ENCODE measurements at places on chromosomes 3 and 15.

- no peak for DNase-seq
Observed at GRCh38 chr15:69849232-69849610, 248.5 kb downstream of the TLE3 start.

DNA sequence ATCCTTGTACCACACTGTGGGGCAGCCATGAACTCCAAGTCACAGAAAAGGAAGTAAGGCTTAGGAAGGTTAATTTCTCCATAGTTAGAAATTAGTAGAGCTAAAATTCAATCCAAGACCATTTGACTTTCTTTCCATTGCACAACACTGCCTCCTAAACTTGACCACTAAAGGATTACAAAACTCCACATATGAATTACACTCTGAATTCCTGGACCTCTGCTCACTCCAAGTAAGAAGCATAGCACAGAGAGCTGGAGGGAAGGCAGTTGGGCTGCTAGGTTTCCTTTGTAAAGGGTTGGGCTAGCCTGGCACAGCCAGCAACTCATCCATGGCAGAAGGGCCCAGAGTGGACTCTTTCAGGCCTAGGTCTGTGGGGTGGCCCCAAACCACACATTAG lies 134.4 kb downstream of the MYLK start:
- peak; percentile 27 for DNase-seq

DNA sequence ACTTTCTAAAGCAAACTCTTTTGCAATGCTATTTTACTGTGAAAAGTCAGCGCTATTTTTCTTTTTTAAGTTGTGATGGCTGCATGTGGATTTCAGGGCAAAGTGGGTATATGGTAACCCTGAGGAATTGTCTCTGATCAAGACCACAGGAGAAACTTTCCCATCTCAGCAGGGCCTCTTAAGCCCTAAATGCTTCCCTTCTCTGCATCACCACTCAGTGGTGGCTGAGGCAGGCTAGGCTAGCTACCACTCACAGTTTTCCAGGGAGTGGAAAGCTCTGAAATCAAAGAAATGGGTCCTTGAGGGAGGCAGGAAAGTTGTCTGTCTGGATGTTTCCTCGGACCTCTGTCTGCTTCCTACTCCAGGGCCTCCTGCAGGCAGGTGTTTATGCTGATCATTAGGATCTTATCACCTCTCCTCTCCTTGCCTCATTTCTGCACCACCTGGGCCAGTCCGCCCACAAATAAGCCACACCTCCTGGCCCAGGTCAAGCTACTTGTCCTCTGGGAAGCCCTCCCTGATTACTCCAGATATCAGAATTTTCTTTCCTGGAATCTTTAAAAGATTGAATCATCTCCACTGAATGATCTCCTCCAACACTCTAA lies 37.0 kb downstream of the CEMIP start:
- DNase-seq: no peak

DNA sequence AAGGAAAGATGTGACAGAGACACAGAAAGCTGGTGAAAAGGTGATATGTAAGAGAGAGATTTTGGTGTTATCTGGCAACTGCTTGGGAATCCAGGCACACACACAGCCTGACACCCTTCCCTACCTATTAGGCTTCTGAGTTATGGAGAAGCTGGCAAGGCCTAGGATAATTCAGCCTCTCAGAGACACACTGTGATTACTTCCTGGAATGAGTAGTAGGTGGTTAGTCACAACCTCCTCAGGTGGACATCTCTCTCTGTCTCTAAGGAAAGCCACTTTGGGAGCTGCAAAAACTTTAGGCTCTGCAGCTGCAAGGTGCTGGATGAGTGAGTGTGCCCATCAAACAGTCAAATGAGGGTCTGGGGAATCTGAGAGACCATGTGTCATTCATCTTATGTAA lies 201.9 kb downstream of the PDCD6IP start:
- no peak for DNase-seq

- DNase-seq: no peak
Observed at GRCh38 chr3:27507515-27508266, 23.5 kb upstream of the SLC4A7 start.

GRCh38 chr3:72595927-72596610 lies 252.2 kb downstream of the SHQ1 start:
- DNase-seq: no peak

- DNase-seq: no peak
Observed at GRCh38 chr3:62604751-62605351, 231.5 kb upstream of the FEZF2 start.

GRCh38 chr3:64918989-64919388 lies 231.2 kb upstream of the ADAMTS9 start:
- DNase-seq: no peak

- DNase-seq: no peak
Observed at GRCh38 chr3:191355406-191355805, 25.1 kb upstream of the UTS2B start.

- DNase-seq: no peak
Observed at GRCh38 chr3:97121386-97121785, 307.0 kb downstream of the EPHA6 start.

DNA sequence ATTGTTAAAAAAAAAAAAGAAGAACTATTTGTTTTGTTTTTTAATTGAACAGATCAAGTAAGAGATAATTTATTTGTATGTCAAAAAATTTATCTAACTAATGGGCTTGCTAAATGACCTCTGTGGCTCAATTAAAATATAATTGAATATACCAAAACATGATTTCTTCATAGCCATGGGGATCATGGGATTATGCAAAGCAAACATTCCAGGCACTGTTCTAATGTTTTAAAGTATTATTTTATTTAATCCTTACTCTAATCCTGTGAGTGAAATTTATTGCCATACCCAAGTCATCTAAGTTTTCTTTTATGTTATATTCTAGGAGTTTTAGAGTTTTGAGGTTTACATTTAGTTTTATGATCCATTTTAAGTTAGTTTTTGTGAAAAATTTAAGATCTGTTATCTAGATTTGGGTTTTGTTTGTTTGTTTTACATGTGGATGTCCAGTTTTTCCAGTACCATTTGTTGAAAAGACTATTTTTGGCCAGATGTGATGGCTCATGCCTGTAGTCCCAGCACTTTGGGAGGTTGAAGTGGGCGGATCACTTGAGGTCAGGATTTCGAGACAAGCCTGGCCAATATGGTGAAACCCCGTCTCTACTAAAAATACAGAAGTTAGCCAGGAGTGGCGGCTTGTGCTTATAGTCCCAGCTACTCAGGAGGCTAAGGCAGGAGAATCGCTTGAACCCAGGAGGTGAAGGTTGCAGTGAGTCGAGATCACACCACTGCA lies 52.3 kb upstream of the CNOT10 start:
- DNase-seq: no peak

DNA sequence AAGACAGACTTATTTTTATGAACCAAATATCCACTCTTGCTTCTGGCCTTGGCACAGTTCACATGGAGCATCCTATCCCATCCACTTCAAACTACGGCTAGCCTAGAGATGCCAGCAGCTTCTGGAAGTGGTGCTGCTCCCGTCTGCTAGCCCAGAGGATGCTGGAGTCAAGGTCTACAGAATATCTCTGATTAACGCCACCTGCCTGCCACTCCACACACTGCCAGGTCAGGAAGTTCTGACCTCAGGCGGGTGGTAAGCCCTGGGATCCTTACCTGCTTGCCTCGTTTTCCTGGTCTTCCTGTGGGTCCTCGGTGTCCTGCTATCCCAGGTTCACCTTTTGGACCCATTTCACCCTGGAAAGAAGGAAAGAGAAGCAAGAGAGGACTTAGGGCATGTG lies 42.9 kb downstream of the EAF1 start:
- DNase-seq: no peak

DNA sequence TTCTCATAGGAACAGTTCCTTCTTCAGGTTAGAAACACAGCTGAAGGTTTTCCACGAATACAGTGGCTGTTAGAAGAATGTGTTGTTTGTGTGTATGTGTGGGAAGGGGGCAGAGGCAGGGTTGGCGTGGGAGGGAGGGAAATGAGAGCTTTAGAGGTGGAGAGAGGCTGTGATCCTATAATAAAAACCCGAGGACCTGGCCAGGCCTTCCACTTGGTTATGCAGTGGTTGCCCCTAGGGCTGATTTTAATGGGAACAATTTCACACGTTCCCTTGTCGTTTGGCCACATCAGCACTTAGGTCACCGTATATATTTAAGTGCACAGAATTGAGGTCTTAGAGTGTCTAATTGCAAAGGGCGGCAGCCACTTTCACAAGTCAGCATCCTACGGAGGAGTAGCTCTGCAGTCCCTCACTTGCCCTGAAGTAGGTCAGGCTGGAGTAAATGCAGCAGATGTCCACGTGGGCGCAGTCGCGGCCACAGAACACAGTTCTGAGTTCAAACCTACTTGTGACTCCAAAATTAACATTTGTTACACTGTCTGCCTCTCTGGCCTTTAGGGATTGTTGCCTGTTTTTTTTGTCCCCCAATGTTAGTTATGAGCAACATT lies 85.6 kb downstream of the PDCD6IP start:
- peak; percentile 20 for DNase-seq

- no peak for DNase-seq
Observed at GRCh38 chr15:68593828-68594532, 15.2 kb downstream of the CORO2B start.

- DNase-seq: no peak
Observed at GRCh38 chr3:186902154-186902553, 28.2 kb upstream of the ST6GAL1 start.

DNA sequence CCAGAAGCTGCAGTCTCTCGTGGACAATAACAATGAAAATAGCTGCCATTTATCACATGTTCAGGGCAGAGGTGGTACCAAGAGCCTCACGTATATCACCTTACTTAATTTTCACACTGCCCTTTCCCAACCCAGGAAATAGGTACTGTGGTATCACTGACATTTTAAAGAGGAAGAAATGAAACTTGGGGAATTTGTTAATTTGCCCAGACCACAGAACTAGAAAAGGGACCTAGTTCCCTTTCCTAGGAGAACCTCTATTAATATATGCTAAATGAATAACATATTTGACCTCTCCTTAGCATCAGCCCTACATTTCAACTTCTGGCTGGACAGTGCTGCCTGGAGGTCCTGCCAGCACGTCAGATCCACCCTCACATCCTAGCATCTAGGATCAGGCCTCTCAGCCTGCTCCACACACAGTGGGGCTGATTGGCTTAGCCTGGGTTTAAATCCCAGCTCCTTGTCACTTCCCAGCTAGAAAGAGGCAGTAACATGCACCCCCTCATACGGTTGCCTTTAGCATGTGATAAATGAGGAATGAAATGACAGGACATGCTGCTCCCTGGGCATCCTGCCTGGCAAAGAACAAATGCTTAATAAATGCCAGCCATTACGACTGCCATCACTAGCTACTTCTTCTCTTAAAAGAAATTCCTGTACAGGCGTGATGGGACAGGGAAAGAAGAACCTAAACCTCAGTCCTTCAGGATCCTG lies 95.1 kb upstream of the TNFAIP8L3 start:
- DNase-seq: no peak
